Lower lobe of right lung (tissue), 2 donors: ENCODE measurements at places on chromosomes 4 and X.

- H3K36me3 ChIP-seq = peaks cover 29% of the 10 kb centered on the region
- H3K27me3 ChIP-seq = no peaks in the 10 kb centered on the region
- peak; percentile 34 for DNase-seq
- H3K27ac ChIP-seq = peak overlapping the region; percentile 87
- peak overlapping the region; percentile 98 for H3K4me3 ChIP-seq
Observed at GRCh38 chr4:2259541-2260343, 2.2 kb downstream of the MXD4 start.

DNA sequence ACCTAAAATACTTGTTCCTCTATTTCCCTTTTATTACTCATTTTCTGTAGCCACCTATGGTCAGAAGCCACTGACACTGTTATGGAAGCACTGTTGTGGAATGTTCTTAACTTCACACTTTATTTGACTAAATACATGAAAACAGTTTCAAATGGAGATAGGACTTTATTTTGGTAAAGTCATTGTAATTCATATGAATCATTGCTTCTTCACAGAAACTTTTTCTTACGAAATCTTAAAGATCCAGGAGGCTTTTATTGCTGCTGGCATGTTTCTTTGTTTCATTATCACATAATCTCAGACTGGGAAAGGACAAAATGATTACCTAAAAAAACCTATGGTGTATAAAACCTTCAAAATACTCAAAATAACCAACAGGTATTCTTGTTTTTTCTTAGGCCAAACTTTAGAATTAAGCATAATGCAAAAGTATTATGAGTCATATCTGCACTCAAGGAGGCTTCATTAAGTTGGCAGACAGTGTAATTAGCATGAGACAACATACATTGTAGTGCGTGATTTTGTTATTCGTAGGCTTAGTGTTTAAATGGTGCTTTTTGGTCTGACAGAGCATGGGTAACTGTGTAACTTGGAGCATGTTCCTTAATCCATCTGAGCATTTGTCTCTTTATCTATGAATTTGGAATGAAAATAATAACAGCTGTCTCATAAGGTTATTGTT, 58.0 kb downstream of the SH3BGRL start:
- H3K4me3 ChIP-seq = no peak overlapping the region
- H3K4me1 ChIP-seq = peaks cover 21% of the 10 kb centered on the region
- H3K27me3 ChIP-seq = no peaks in the 10 kb centered on the region
- DNase-seq = no peak
- peak overlapping the region; percentile 6 for H3K27ac ChIP-seq

DNA sequence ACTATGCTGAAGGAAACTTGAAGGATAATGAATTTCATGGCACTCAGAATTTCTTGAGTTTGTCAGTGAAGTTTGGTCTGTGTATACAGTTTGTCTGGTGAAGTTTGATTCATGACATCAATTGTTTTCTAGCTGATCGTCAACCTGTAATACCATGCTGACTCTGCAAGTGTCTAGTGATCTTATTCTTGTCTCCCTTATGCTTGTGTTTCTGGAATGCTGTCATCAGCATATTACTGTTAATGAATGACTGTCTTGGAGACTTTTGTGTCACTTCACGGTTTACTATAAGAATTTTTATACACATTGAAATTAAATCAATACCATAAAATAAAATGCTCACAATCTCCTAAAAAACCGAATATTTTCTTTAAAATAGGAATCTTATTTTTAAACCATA, 779.0 kb downstream of the CCSER1 start:
- no peak overlapping the region for H3K27ac ChIP-seq
- no peak for DNase-seq
- no peaks in the 10 kb centered on the region for H3K36me3 ChIP-seq
- H3K4me3 ChIP-seq = no peak overlapping the region

DNA sequence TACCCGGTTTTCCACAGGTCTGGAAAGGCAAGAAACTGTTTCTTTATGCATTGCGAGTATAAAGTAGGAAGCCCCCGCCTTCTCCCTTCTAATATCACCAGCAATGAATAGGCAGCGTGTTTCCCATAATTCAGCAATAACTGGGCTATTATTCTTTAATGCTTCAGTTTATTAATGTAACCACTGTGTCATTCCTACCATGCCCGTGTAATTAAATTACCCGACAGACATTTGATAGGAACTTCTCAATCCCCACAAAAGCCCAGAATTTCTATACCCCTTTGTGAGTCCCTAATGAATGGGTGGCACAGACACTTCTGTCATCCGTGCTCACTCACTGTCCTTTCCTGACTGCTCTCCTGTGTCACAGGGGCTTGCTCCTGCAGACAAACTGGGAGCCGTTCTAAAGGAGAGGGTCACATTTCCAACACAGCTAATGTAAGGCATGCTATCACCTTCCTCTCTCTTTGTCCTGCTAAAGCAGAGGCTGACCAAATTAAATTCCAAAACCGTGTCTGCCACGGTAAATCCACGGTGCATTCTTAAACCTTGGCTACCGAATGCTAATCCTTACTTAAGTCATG, 108.5 kb upstream of the MID1 start:
- no peaks in the 10 kb centered on the region for H3K27me3 ChIP-seq
- DNase-seq = no peak
- H3K4me1 ChIP-seq = no peaks in the 10 kb centered on the region
- no peaks in the 10 kb centered on the region for H3K36me3 ChIP-seq

- no peaks in the 10 kb centered on the region for H3K4me1 ChIP-seq
- DNase-seq = no peak
- H3K27ac ChIP-seq = no peak overlapping the region
Observed at GRCh38 chrX:111123606-111124179, 27.7 kb downstream of the PAK3 start.

GRCh38 chr4:83305187-83305586, 20.6 kb upstream of the COQ2 start:
- H3K36me3 ChIP-seq = no peaks in the 10 kb centered on the region
- H3K4me1 ChIP-seq = no peaks in the 10 kb centered on the region
- no peaks in the 10 kb centered on the region for H3K27me3 ChIP-seq

GRCh38 chrX:155592331-155592730, 20.4 kb downstream of the TMLHE start:
- DNase-seq = no peak
- H3K4me1 ChIP-seq = no peaks in the 10 kb centered on the region
- no peaks in the 10 kb centered on the region for H3K36me3 ChIP-seq
- no peak overlapping the region for H3K27ac ChIP-seq

- no peaks in the 10 kb centered on the region for H3K4me1 ChIP-seq
- H3K27me3 ChIP-seq = no peaks in the 10 kb centered on the region
- H3K36me3 ChIP-seq = no peaks in the 10 kb centered on the region
- no peak overlapping the region for H3K27ac ChIP-seq
Observed at GRCh38 chrX:140822861-140823260, 113.3 kb downstream of the LINC00632 start.

DNA sequence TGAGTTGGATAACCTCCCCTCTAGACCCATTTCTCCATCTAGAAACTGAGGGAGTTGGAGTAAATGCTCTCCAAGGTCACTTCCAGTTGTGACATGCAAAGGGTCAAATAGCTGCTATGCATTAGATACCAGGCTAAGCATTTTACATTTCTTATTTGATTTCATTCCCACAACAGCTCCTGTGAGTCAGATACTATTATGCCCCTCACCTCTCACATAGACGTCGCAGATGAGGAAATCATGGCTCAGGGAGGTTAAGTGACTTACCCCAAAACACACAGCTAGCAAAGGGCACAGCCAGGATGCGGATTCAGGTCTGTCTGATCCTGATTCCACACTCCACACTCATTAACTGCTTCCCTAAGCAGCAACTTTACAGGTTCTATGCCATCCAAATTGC, 57.7 kb downstream of the PRPS1 start:
- no peak for DNase-seq
- H3K27me3 ChIP-seq = no peaks in the 10 kb centered on the region
- H3K4me1 ChIP-seq = peaks cover 50% of the 10 kb centered on the region
- H3K27ac ChIP-seq = peak overlapping the region; percentile 71
- H3K36me3 ChIP-seq = no peaks in the 10 kb centered on the region

GRCh38 chrX:45888518-45888917, 656.7 kb downstream of the ZNF674 start:
- DNase-seq = no peak
- H3K4me3 ChIP-seq = no peak overlapping the region
- no peaks in the 10 kb centered on the region for H3K4me1 ChIP-seq
- no peaks in the 10 kb centered on the region for H3K27me3 ChIP-seq
- no peaks in the 10 kb centered on the region for H3K36me3 ChIP-seq

- no peak overlapping the region for H3K4me3 ChIP-seq
- no peak overlapping the region for H3K27ac ChIP-seq
Observed at GRCh38 chr4:52752936-52753335, 1.7 kb upstream of the ERVMER34-1 start.

GRCh38 chr4:183971929-183972490, 66.9 kb downstream of the STOX2 start:
- no peaks in the 10 kb centered on the region for H3K4me1 ChIP-seq
- no peak overlapping the region for H3K4me3 ChIP-seq
- no peaks in the 10 kb centered on the region for H3K27me3 ChIP-seq
- DNase-seq = no peak
- no peak overlapping the region for H3K27ac ChIP-seq

GRCh38 chr4:109134268-109134667, 168.2 kb downstream of the COL25A1 start:
- no peak for DNase-seq
- no peak overlapping the region for H3K27ac ChIP-seq
- no peaks in the 10 kb centered on the region for H3K36me3 ChIP-seq
- H3K4me3 ChIP-seq = no peak overlapping the region
- H3K4me1 ChIP-seq = no peaks in the 10 kb centered on the region
- H3K27me3 ChIP-seq = no peaks in the 10 kb centered on the region

- H3K27ac ChIP-seq = no peak overlapping the region
- no peak for DNase-seq
- H3K27me3 ChIP-seq = no peaks in the 10 kb centered on the region
- no peak overlapping the region for H3K4me3 ChIP-seq
Observed at GRCh38 chr4:79294064-79294463, 31.8 kb downstream of the NAA11 start.

GRCh38 chrX:47245156-47245555, 12.3 kb downstream of the USP11 start:
- H3K4me1 ChIP-seq = no peaks in the 10 kb centered on the region
- H3K4me3 ChIP-seq = no peak overlapping the region
- H3K27ac ChIP-seq = no peak overlapping the region
- no peaks in the 10 kb centered on the region for H3K27me3 ChIP-seq

DNA sequence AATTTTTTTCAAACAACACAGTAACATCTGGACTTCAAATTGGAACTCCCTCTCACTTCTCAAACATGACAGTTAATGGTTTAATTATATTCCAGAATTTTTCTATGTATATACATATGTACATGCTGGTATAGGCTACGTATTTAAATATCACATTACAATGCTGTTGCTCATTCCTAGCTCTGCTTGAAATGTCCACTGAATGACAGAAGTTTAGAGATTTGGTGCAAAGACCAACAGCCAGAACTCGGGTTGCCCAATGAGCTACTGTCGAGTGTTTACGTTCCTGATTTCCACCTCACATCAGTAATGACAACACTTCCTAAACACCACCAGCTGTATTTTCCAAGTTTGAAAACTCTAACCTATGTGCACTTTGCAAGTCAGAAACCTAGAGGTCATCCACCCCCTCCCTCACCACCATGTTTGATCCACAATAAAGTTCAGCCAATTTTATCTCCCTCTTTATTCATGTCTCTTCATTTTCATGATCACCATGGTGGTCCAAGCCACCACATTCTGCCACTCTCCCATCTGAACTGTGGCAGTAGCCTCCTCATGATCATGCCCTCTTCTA, 49.3 kb upstream of the RPL34 start:
- DNase-seq = no peak
- H3K36me3 ChIP-seq = no peaks in the 10 kb centered on the region
- no peak overlapping the region for H3K27ac ChIP-seq
- no peaks in the 10 kb centered on the region for H3K27me3 ChIP-seq
- no peak overlapping the region for H3K4me3 ChIP-seq
- H3K4me1 ChIP-seq = peaks cover 4% of the 10 kb centered on the region

DNA sequence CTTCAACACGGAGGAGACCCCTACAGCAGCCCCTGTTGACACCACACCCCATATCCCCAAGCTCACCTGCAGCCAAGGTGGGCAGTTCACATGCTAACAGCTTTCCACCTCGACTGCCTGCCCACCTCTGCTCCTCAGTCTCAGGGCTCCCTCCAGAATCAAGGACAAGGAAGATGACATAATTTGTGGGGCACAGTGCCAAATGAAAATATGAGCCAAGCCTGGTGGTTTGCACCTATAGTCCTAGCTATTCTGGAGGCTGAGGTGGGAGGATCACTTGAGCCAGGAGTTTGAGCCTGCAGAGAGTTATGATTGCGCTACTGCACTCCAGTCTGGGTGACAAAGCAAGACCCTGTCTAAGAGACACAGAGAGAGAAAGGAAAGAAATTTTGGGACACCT, 516.3 kb downstream of the BCOR start:
- H3K36me3 ChIP-seq = no peaks in the 10 kb centered on the region
- H3K4me1 ChIP-seq = no peaks in the 10 kb centered on the region
- DNase-seq = no peak
- no peak overlapping the region for H3K4me3 ChIP-seq
